ENCODE measurements at places on chromosomes 16 and 17.

DNA sequence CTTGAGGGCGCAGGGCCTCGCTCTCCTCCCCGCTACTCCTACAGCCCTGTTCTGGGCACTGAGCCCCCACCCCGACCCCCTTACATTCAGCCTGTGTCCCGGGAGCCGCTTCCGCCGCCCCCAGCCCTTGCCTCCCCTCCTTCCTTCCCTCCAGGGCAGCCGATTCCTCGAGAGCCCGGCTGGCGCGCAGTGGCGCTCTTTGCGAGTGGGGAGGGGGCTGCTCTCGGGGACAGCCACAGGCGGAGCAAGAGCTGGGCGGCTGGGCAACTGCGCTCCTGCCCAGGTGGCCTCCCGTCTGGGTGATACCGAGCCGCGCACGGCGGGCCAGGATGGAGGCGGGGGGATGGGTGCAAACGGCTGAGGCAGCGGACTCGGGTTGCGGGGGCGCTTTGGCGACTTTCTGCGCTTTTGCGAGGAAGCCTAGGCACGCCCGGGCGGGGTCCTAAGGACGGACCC is 1.2 kb downstream of the MMP15 start:
- no peak for DNase-seq

DNA sequence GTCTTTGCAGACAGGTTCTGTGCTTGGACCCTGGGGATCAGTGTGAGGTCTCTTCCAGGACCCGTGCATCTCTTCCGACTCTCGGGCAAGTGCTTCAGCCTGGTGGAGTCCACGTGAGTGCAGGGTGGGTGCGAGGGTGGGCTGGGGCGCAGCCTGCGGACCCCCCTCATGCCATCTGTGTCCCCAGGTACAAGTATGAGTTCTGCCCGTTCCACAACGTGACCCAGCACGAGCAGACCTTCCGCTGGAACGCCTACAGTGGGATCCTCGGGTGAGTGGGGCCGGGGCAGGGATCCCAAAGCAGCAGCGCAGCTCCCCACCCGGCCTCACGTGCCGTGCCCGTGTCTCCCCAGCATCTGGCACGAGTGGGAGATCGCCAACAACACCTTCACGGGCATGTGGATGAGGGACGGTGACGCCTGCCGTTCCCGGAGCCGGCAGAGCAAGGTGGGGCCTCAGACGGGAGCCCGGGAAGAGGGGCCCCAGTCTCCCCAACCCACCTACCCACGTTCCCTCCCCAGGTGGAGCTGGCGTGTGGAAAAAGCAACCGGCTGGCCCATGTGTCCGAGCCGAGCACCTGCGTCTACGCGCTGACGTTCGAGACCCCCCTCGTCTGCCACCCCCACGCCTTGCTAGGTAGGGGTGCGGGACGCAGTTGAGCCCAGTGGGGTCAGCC is 10.1 kb downstream of the GNPTG start:
- DNase-seq = no peak

DNA sequence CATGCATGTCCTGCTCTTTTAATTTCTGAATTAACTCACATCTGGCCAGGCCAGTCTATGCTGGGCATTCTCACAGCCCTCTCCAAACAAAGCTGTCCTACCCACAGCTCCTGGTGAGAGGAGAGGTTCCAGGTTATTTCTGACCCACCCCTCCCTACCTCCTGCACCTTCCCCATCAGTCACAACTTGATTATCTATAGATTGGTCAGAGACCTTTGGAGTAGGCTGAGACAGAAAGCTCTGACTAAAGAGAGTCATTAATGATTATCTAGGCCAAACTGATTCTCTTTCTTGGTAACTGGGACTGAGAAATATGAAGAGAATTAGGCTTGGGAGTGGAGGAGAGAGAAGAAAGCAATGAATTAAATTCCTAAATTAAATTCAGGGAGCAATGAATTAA is 1.4 kb upstream of the KRT222 start:
- no peak for DNase-seq

GRCh38 chr16:79871906-79872305 is 271.4 kb upstream of the MAF start:
- no peak for DNase-seq

DNA sequence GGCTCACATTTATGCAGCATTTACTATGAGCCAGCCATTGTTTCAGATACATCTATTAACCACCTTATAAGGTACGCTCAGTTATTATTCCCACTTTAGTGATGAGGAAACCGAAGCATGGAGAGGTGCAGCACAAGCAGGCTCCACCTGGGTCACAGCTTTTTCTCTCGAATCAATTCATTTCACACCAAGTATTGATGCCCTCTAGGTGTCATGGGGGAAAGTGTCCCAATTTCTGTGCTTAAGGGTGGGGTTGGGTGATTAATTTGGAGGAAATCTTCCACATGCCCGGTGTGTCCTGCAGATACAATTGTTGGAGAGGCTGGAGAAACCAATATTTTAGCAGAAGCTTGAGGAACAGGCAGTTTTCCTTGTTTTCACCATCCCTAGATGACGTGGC is 62.7 kb upstream of the DNAJA2 start:
- no peak for DNase-seq

DNA sequence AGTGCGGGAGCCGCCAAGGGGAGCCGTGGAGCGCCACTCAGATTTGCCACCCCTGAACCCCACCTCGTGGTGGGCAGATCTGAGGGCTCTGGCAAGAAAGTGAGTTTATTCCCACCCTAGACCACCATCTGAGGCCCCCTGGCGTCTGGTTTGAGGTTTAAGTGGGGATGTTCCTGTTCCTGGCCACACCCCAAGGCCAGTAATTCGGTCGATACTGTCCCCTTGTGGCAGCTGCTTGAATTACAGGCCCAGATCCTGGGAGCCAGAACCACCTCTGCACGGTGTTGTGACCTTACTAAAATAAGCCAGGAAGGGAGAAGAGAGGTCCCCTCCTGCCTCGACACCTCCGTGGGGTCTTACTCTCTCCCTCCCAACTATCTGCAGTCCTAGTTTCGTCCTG is 3.3 kb upstream of the LAT start:
- DNase-seq = no peak

- DNase-seq = no peak
Measured at GRCh38 chr16:2142942-2143877, 5.2 kb upstream of the RAB26 start.

GRCh38 chr17:44925731-44926697 is 10.7 kb upstream of the GFAP start:
- DNase-seq = no peak

GRCh38 chr17:56914581-56915273 is 878 bp upstream of the TRIM25 start:
- DNase-seq = no peak

DNA sequence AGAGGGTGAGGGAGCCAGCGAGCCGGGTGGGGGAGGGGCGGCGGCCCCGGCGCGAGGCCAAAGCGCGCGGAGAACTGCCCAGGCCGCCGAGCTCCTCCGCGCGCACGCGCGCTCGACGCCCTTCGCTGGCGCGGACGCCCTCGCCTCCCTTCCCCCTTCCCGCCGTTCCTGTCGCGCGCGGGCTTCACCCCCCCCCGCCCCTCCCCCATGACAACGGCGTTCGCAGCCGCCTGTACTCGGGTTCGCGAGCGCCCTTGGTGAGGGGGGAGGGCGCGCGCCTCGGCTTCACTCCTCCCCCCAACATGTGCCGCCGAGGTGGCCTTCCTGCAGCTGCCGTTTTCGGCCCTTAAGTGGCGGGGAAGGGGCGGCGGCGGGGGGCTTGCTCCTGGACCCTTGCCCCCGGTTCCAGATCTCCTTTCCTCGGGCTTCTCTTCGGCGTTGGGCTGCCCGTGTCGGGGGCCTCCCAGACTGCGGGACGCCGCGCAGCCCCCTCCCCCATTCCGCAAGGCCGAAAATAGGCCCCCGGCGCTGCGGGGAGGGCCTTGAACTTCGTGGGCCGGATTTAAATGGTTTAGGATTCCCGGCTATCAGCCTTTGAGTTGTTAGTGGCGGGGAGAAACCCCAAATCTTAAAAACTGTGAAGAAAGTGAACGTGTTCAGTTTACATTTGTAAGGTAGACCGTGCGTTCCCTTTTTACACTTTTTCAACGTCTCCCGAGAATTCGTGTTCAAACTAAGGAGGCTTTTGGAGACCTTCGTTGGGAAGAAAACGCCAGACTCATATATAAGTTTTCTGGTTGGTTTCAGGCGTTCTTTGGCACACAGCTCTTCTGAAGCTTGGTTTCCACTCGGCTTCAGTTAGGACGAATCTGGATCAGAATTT is 653 bp downstream of the SRRM2 start:
- peak; percentile 75 for DNase-seq

GRCh38 chr17:21292867-21293830 is 8.6 kb downstream of the MAP2K3 start:
- DNase-seq = no peak

GRCh38 chr16:68269793-68270192 is 5.5 kb downstream of the SLC7A6 start:
- no peak for DNase-seq

DNA sequence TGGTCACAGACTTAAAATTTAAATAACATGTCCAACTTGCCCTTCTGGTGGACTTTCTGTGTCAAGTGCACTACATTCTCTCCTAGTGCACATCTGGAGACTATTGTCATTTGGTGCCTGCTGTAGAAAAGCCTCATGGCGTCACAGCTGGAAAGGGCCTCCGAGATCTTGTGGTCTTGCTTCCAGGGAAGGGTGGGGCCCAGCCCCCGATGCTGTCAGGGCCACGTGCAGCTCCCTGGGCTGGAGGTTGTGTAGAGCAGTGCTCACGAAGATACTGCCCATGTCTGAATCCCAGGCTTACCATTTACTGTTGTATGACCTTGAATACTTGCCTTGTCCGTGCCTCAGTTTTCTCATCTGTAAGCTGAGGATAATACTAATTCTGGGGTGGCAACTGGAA is 6.8 kb upstream of the MPRIP start:
- no peak for DNase-seq

Data from AG10803 (cell line).